HT-29 (cell line): ENCODE measurements at places on chromosomes 3 and 15. TPM values are rescaled to one million over a fixed set of nuclear protein-coding genes. Genes with fewer than 3 reads are reported as not detected.

Gene CAMK2N2
- 0.13 TPM in 1 of 2 replicates, not detected in the other for total RNA-seq

Gene STRC
- 0.18 TPM in 1 of 2 replicates, not detected in the other for total RNA-seq

Gene CYP1A1
- total RNA-seq = 0.10 and 2.0 TPM in 2 replicates

Gene CADPS
- 0.05 and 0.13 TPM in 2 replicates for total RNA-seq

Gene CLRN1
- not detected in 2 replicates for total RNA-seq

Gene A4GNT
- total RNA-seq = not detected in 2 replicates

Gene SEC22A
- total RNA-seq = 16.4 and 17.2 TPM in 2 replicates

Gene MAPKAPK3
- 29.7 and 35.7 TPM in 2 replicates for total RNA-seq

Gene SEMA3G
- 0.15 and 0.31 TPM in 2 replicates for total RNA-seq

Gene ST3GAL6
- 0.25 and 3.6 TPM in 2 replicates for total RNA-seq
